ENCODE measurements at places on chromosomes 6 and 20.

DNA sequence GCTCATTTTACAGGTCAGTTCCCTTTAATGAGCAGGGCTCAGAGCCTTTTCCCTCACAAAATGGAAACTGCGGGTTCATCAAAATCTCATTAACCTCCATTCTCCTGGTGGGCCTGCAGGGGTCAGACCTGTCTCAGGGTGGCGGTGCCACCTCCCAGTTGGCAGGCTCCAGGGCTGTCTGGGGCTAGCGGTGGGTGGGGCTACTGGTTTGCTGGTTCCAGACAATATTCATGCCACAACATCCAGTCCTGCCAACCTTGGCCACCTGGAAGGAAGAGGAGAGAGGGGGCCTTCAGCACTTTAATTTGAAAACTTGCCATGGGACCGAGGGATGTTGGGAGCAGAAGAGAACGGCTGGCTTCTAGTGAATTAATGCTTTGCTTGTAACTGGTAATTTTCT, 41.9 kb upstream of the CTNNBL1 start:
- DNase-seq, result peak; percentile 1

GRCh38 chr6:49509342-49509741, 9.6 kb downstream of the GLYATL3 start:
- no peak for DNase-seq

DNA sequence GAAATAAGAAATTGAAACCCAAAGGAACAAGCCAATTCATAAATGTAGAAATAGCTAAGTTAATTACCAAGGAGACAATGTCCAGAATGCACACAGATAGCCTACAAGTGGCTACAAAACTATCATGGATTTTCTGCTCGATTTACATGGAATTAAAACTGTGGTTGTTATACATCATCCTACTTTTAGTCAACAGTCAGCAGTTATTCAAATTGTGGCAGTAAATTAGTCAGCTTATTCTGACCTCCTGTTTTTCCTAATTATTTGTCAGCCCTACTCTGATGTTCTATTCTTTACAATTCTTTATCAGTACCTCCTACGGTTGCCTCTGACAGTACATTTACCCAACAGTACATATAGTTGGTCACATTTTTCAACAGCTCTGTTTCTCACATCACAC, 29.6 kb downstream of the RBL1 start:
- DNase-seq, result no peak

GRCh38 chr20:38321959-38322598, 18.1 kb downstream of the BPI start:
- no peak for DNase-seq

- no peak for DNase-seq
Observed at GRCh38 chr20:63696306-63696627, 185 bp upstream of the TNFRSF6B start.

DNA sequence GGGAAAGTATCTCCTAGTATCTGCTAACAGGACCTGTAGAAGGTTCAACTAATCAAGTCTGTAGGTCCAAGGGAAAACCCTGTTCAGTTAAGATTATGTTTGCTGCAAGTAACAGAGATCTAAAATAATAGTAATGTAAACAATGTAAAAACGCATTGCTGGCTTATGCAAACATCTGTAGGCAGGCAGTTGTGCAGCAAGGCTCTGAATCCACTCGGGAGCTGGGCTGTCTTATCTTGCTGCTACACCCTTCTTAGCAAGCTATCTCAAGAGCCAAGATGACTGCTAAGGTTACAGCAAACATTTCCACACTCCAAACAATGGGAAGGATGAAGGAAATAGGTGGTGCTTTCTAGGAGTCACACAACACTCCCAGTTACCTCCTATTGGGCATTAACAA, 397.3 kb upstream of the NRSN1 start:
- no peak for DNase-seq

DNA sequence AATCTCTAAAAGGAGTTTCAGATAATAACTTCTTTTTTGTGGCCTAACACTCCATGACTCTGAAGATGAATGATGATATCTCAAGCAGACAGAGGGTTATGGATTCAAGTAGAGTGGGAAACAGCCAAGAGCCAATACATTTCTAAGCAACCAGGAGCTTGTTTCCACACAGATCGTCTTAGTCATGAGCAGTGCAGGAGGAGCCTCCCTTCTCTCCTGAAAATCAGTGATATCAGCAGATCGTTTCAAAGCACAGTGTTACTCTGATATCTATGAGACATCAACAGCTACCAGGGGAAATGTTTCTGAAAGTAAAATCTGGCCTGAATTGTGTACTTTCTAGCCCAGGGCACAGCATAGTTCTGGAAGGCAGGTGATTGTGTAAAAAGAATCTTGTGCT, 11.5 kb downstream of the ADGRG6 start:
- no peak for DNase-seq

DNA sequence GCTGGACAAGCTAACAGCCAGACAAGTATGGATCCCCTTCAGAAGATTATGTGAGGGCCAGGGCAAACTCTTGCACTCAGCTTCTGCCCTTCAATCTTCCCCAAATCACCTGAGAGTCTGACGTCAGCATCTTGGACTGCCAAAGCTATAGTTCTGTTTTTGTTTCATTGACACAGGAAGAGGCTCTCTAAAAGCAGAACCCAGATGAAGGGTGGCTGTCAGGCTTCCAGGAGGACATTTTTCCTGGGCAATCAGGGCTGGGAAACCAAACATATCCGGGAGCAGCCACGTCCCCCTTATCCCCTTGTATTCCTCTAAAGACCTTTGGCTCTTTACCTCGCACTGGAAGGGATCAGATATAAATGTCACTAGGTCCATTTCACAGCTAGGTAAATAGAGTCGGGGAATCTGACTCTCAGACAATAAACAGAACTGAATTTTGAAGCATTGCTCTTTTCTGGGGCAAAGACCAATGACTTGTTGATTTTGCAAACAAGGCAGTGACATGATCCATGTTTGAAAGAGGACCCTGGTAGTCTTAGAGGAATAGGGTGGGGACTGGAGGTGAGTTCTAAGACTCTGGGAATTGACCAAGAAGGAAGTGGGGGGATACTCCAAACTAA, 13.3 kb downstream of the MAFB start:
- no peak for DNase-seq

- DNase-seq, result no peak
Observed at GRCh38 chr20:48092596-48093280, 307.5 kb upstream of the SULF2 start.
